ENCODE measurements at places on chromosomes 3 and 15. TPM values are rescaled to one million over a fixed set of nuclear protein-coding genes. Genes with fewer than 3 reads are reported as not detected.

DNA sequence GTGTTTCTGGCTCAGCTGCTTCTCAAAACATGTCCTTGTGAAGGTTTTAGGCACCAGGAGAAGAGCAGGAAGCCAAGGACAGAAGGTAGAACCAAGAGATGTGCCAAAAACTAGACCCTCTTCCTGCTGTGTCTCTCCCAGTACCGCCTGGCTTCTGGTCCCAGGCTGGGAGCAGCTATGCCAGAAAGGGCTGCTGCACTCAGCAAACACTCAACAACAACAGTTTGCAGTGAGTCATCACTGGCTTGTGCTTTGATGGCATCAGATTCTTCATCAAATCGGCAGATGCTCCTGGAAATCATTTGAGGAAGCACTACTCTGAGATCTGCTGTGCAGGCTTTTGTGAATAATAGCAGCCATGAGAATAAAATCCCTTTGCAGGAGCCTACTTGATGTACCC, 63.2 kb downstream of the DGKG start:
- H3K4me1 ChIP-seq: peaks cover 7% of the 10 kb centered on the region
- H3K27ac ChIP-seq: no peak overlapping the region
- peaks cover 68% of the 10 kb centered on the region for H3K36me3 ChIP-seq

- no peak overlapping the region for H3K4me3 ChIP-seq
- H3K4me1 ChIP-seq: no peaks in the 10 kb centered on the region
- DNase-seq: no peak
- no peak overlapping the region for H3K27ac ChIP-seq
These were observed 14.4 kb upstream of the PLSCR1 start for GRCh38 chr3:146558781-146559180.

DNA sequence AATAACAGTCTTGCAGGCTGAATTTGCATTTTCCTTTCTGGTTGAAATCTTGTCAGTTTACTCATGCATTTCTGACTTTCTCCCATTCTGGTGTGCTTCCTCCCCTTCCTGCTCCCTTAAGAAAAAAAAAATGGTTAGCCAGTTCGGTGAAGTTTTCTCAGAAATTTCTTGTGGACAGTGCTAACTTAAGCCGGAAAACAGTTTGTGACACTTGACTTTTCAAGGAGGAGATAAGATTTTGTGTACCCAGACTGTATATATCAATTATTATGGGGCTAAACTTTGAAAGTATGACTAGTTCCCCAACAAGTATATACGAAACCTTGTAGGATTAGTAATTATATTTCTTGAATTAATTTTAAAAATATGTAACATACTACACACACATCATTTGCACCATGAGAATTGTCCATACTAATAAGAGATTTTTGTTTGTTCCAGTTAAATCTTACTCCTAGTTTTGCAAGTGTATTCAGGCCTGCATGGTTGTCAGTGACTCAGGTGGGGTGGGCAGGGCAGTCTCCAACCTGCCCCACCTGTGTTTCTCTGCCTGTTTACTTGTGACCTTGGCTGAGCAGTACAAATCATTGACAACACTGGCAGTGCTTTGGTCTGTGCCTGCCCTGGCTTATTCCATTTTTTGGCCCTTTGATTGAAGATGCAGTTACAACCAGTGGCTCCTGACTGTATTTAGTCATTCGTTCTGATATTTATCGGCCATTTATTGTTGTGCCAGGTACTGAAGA, 19.1 kb downstream of the UBE2E1 start:
- DNase-seq: no peak
- peaks cover 67% of the 10 kb centered on the region for H3K4me1 ChIP-seq
- no peak overlapping the region for H3K4me3 ChIP-seq
- H3K27ac ChIP-seq: no peak overlapping the region
- no peaks in the 10 kb centered on the region for H3K27me3 ChIP-seq
- no peaks in the 10 kb centered on the region for H3K36me3 ChIP-seq

- H3K27ac ChIP-seq: peak overlapping the region; percentile 6
- no peaks in the 10 kb centered on the region for H3K36me3 ChIP-seq
- DNase-seq: peak; percentile 91
- H3K4me1 ChIP-seq: no peaks in the 10 kb centered on the region
- no peaks in the 10 kb centered on the region for H3K27me3 ChIP-seq
These were observed 10.1 kb upstream of the ITGA11 start for GRCh38 chr15:68442041-68442440.

GRCh38 chr3:139505829-139506386, 29.6 kb upstream of the RBP2 start:
- H3K36me3 ChIP-seq: no peaks in the 10 kb centered on the region
- no peak overlapping the region for H3K4me3 ChIP-seq
- DNase-seq: no peak

GRCh38 chr3:9881441-9881840, 1.4 kb upstream of the CIDEC start:
- H3K36me3 ChIP-seq: no peaks in the 10 kb centered on the region
- no peaks in the 10 kb centered on the region for H3K27me3 ChIP-seq
- no peaks in the 10 kb centered on the region for H3K4me1 ChIP-seq
- no peak overlapping the region for H3K4me3 ChIP-seq
- no peak for DNase-seq
- no peak overlapping the region for H3K27ac ChIP-seq

GRCh38 chr3:30918761-30919160, 24.3 kb upstream of the GADL1 start:
- no peaks in the 10 kb centered on the region for H3K4me1 ChIP-seq
- no peaks in the 10 kb centered on the region for H3K36me3 ChIP-seq
- no peak overlapping the region for H3K4me3 ChIP-seq
- H3K27ac ChIP-seq: no peak overlapping the region
- no peak for DNase-seq

DNA sequence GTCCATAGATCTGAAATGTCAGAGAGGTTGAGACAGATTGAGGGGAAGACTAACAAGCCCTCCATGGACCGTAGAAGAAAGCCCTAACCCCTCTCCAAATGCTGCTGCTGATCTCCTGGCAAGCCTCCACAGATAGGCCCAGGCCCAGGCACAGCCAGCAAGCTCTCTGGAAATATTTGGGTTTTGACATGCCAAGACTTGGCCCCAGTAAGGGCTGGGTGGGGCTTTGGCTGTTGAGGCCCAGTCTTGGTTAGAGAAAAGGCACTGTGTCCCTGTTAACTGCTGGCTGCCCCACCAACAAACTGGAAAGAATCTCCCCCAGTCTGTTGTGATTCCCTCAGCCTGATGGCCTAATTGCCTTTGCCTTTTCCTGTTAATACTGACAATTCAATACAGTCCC, 208.8 kb upstream of the CTDSPL start:
- H3K4me3 ChIP-seq: no peak overlapping the region
- peaks cover 9% of the 10 kb centered on the region for H3K4me1 ChIP-seq
- H3K27me3 ChIP-seq: no peaks in the 10 kb centered on the region
- no peaks in the 10 kb centered on the region for H3K36me3 ChIP-seq

- H3K4me1 ChIP-seq: peaks cover 20% of the 10 kb centered on the region
- no peaks in the 10 kb centered on the region for H3K27me3 ChIP-seq
- DNase-seq: peak; percentile 96
- peak within 1 kb of the TSS; percentile 91 for H3K27ac ChIP-seq
- peaks cover 8% of the 10 kb centered on the region for H3K36me3 ChIP-seq
- H3K4me3 ChIP-seq: peak within 1 kb of the TSS; percentile 96
These were observed at the start of gene TMEM42 for GRCh38 chr3:44861412-44862225. Gene TMEM42 (plus strand): TSS chr3:44861912. CDS start chr3:44861925, 13 bp downstream.

DNA sequence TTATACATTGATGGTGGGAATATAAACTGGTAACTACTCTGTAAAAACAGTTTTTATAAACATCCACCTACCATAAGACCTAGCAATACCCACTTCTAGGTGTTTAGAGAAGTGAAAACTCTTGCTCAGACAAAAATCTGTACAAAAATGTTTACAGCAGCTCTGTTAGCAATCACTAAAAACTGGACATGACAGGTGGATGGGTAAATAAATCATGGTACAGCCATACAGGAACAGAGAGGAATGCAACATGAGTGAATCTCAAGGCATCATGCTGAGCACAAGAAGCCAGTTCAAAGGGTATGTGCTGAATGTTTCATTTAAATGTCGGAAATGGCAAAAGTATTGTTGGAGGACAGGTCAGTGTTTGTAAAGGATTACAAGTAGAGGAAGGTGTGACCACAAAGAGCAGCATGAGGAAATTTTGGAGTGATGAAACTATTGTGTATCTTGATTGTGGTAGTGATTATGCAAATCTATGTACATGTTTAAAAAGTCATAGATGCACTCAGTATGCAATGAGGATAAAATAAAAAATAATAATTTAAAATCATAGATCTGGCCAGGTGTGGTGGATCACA, 2.8 kb upstream of the RNU5A-1 start:
- DNase-seq: no peak
- H3K4me1 ChIP-seq: peaks cover 8% of the 10 kb centered on the region
- H3K27me3 ChIP-seq: no peaks in the 10 kb centered on the region
- no peak overlapping the region for H3K27ac ChIP-seq
- no peak overlapping the region for H3K4me3 ChIP-seq
- H3K36me3 ChIP-seq: no peaks in the 10 kb centered on the region

DNA sequence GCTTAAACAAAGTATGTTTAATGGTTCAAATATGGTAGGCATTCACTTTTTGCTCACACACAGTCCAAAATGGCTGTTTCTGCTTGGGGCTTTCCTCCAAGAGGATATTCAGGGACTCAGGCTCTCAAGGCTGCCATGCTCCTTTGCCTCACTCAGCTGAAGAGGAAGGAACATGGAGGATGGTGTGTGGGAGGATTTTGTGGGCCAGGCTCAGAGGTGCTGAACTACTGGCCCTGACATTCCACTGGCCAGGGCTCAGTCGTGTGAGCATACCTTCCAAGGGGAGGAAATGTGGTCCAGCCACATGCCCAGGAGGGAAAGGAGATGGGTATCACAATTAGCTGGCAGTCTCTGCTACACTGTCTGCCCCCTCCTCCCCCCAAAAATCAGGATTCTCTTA, 8.7 kb downstream of the PXYLP1 start:
- no peak overlapping the region for H3K27ac ChIP-seq
- no peak overlapping the region for H3K4me3 ChIP-seq
- H3K27me3 ChIP-seq: no peaks in the 10 kb centered on the region
- H3K4me1 ChIP-seq: peaks cover 34% of the 10 kb centered on the region
- peaks cover 5% of the 10 kb centered on the region for H3K36me3 ChIP-seq
- DNase-seq: peak; percentile 77

DNA sequence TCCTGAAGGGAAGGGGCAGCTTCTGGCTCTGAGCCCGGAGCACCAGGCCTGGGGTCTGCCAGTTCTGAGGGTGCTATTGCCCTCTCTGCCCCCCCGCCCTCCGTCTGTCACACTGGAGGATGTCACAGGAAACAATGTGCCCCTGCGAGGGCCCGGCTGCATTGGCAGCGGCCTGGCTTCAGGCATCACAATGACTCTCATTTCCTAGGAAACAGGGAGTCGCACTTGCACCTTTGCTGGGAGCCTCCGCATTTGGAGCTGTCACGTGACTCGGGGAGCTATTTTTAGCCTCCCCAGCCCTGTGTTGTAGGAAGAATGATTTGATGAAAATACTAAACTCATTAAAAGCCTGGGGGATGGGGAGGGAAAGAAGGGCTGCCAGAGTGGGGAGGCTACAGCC, 518.9 kb downstream of the SHQ1 start:
- peak overlapping the region; percentile 22 for H3K27ac ChIP-seq
- no peaks in the 10 kb centered on the region for H3K27me3 ChIP-seq
- no peak overlapping the region for H3K4me3 ChIP-seq

DNA sequence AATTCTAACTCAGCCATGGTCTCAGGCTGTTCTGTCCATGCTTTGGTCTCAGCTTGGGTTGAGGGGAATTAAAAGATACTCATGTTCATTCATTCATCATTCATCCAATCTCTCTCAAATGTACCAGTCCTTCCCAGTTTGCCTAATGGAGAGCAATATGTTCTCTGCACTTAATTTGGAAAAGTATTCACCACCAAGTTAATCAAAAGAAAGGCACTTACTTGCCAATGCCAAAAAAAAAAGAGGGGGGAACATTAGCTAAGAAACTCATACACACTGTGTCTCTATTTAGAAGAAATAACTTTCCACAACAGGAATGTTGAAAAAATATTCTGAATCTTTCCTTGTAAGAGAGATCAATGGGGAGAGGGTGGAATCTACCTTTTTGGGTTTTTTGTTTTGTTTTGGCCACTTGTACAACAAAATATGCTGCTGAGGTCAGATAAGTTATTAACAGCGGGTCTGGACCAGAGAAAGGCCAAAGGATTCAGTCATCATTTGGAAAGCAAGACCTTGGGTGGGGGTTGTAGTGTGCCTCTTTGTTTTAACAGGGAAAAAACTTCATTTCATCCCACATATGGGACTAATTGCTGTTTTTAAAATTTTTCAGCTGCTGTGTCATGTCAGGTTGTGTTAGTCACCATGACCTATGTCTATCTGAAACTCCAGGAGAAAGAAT, 152.3 kb downstream of the FBN1 start:
- no peak for DNase-seq
- no peaks in the 10 kb centered on the region for H3K27me3 ChIP-seq
- H3K27ac ChIP-seq: peak overlapping the region; percentile 78
- no peak overlapping the region for H3K4me3 ChIP-seq

DNA sequence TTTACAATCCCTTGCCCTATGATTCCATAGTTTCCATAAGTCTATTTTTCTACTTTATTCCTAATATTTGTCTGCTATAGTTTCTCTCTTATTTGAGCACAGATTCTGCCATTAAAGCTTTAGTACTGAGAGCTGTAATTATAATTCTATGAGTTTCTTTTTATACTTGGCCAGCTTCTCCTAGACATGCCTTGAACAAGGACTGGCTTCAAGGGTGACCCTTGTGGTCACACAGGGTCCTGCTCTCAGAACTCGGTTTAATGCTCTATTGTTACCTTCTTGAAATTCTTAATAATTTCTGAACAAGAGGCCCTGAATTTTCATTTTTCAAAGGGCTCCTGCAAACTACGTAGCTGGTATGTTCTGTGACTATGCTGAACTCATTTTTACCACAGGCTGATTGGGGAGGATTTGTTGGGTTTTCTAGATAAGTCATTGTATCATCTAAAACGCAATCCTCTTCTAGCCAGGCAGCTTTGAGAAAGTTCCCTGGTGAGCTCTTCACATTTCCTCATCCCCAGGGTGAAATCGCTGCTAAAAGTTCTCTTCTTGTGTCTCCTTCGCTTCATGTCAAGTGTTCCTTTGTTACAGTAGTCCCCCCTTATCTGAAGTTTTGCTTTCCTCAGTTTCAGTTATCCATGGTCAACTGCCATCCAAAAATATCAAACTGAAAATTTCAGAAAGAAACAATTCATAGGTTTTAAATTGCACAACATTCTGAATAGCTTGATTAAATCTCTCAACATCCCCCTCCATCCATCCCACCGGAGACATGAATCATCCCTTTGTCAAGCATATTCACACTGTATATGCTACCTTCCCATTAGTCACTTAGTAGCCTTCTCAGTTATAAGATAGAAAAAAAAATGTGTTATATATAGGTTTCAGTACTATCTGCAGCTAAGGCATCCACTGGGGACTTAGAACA, 12.6 kb upstream of the PLCL2 start:
- no peak for DNase-seq
- no peak overlapping the region for H3K27ac ChIP-seq
- H3K4me3 ChIP-seq: no peak overlapping the region
- H3K4me1 ChIP-seq: no peaks in the 10 kb centered on the region
- H3K27me3 ChIP-seq: no peaks in the 10 kb centered on the region
- H3K36me3 ChIP-seq: no peaks in the 10 kb centered on the region

The TMEM212 gene
- total RNA-seq: not detected

The PRSS50 gene
- 0.42 TPM for total RNA-seq

The PAQR5 gene
- 2.5 TPM for total RNA-seq

The RLBP1 gene
- 0.50 TPM for total RNA-seq

The ZNF639 gene
- 60.8 TPM for total RNA-seq

The SLC27A2 gene
- 0.42 TPM for total RNA-seq

The NLGN1 gene
- total RNA-seq: 16.8 TPM

Data from esophagus muscularis mucosa (tissue), 4 donors.